ENCODE measurements at places on chromosomes 16 and 17.

- no peak for DNase-seq
These were observed 839 bp downstream of the PLD2 start for GRCh38 chr17:4807605-4808377.

DNA sequence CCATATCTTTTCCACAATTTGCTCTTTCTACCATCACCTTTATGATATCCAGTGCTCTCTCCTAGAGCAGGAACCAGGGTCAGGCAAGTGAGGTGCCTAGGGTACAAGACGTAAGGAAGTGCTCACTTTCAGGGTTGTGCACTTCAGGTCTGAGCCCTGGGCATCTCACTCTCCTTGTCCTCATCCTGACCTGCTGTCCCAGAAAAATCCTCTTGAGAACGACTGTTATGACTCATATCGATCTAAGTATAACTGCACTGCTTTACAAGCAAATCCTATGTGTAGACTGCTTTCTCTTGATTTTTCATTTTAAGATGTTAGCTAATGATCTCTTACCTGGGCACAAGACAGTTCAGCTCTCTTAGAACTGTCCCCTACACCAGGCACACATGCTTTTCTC lies 100.1 kb downstream of the TMEM100 start:
- no peak for DNase-seq

- DNase-seq, result no peak
These were observed 11.3 kb downstream of the NUBP1 start for GRCh38 chr16:10754941-10755340.

DNA sequence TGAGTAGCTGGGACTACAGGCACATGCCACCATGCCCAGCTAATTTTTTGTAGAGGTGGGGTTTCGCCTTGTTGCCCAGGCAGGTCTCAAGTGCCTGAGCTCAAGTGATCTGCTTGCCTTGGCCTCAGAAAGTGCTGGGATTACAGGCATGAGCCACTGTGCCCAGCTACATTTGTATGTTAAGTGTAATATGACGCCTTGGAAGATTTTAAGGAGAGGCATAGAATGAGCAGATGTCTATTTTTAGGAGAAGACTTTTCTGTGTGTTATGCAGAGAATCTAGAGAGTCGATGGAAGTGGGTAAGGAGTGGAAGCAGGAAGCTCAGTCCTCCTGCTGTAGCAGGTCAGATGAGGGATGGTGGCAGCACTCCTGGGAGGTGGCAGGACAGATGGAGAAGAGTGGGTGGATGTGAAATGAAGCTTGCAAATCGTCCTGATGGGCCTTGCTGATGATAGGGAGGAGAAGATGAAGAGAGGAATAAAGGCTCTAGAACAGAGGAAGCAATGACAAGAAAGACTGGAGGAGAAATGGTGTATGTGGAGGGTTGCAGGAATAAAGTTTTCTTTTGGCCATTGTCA lies 125.3 kb downstream of the SHISA6 start:
- no peak for DNase-seq

DNA sequence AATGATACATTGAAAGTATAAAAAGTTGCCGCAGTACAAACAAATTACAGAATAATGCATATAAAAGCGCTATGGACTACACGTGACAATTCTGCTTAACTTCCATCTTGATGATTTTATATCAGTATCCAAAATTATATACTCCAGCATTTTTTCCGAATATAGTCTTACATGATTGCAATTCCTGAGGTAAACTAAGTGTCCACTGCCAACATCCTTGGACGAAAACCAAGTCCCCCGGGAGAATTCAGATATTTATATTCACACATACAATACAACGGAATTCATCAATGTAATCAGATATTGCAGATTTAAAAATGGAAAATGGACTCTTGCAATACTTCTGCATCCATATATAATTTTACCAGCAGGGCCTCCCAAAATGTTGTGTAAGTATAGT lies 8.9 kb upstream of the MYH11 start:
- no peak for DNase-seq

GRCh38 chr16:23640615-23640930 lies 537 bp downstream of the PALB2 start:
- no peak for DNase-seq
